ENCODE measurements at places on chromosomes 3 and 15. TPM values are rescaled to one million over a fixed set of nuclear protein-coding genes. Genes with fewer than 3 reads are reported as not detected.

Gene CNTN3
- 1.6 TPM for total RNA-seq

Gene ADAMTSL3
- 8.4 TPM for total RNA-seq

Gene NUSAP1
- 11.8 TPM for total RNA-seq

Gene ALDH1A2
- 16.6 TPM for total RNA-seq

Gene GRK7
- total RNA-seq, result not detected

Gene MGLL
- 129 TPM for total RNA-seq

Gene FSD2
- total RNA-seq, result not detected

Gene PTH1R
- 16.1 TPM for total RNA-seq

Gene FAM107A
- 89.9 TPM for total RNA-seq

Gene CHRD
- 8.5 TPM for total RNA-seq

Gene MYH15
- not detected for total RNA-seq

Gene PTPN9
- 18.9 TPM for total RNA-seq

Gene PSTPIP1
- 6.3 TPM for total RNA-seq

Gene DNAJA4
- 88.6 TPM for total RNA-seq

Gene RHCG
- total RNA-seq, result 0.46 TPM
